ENCODE measurements at places on chromosomes 12 and 14.
A peak's percentile ranks its signal among the peaks of the same experiment; 100 is the strongest.

DNA sequence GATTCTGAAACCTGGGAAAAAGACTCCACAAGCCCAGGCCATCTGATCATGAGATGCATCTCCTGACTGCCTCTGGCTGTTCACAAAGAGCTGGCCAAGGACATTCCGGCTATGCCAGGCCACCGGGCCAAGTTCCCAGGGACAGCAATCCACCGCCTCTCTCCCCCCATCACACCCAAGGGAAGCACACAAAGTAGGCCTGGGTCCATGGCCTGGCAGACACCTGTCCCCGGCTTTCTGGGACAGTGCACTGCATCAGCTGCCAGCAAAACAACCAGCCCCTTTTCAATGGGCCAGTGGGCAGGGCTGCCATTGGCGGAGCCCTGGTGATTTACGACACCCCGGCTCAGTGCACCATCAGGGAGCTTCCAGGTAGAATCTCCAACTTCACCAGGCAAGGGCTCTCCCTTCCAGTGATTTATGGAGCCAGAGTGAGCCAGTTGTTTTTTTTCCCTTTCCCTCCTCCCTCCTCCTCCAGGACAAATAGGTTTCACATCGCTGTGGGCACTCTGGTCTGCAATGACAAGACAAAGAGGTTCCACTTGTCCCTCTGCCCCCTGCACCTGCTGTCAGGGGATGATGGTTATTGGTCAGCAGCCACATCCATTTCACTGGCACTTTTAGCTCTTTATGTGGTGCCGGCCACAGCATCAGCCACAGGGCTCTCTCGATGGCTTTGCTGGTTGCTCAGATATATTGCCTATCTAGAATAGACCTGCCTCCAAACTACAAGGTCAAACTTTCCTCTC, 149.6 kb downstream of the SLC38A6 start:
- DNase-seq, result no peak

GRCh38 chr14:52950898-52951680, at the start of gene FERMT2:
FERMT2 (minus strand) TSS chr14:52951050; CDS start chr14:52950568, 482 bp downstream.
- peak; percentile 77 for DNase-seq

DNA sequence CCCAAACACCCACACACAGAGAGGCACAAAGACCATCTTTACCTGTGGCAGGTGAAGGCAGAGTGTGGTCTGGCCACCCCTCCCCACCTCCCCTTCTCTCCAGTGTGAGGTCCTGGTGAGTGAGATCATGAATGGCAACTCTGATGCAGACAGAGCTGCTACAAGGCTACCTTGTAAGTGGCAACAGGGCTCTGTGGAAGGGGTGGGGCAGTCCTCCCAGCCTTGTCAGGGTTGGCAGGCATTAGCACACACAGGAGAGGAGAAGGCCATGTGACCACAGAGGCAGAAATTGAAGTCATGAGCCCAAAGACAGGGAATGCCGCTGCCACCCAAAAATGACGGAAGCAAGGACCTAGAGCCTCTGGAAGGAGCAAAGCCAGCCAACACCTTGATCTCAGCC, 30.7 kb downstream of the VWF start:
- DNase-seq, result no peak

- DNase-seq, result no peak
Measured at GRCh38 chr14:94486883-94487282, 10.9 kb upstream of the SERPINA9 start.

DNA sequence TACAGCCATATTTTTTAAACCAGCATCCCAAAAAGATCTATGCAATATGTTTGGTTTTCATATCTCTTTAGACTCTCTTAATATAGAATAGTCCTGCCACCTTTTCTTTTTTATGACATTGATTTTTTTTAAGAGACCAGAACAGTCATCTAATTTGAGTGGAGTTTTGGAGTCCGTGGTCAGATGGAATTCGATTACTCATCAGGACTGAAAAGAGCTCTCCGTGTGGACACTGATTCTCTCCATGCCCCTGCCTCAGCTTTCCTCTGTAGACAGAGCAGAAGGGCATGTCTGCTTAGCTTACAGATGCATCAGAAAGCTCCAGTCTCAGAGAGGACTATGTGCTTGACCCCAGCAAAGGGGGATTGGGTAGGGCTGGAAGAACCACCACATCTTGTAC, 27.8 kb downstream of the SMCO2 start:
- peak; percentile 90 for DNase-seq

DNA sequence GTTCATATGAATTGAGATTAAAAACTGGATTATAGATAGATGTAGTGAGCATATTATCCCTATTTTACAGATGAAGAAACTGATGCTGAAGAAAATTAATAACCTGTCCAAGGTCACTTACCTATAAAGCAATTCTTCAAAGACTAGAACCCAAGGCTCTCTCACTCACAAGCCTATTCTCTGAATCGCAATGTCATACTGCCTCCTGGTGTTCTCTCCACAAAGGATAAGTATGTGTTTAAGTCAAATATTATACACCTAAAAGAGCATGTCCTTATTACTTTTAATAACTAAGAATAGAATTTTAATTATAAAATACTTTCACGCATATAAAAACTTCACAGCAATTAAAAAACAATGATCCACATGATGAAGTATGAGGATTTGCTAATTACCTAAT, 721.3 kb upstream of the USP15 start:
- peak; percentile 0 for DNase-seq

DNA sequence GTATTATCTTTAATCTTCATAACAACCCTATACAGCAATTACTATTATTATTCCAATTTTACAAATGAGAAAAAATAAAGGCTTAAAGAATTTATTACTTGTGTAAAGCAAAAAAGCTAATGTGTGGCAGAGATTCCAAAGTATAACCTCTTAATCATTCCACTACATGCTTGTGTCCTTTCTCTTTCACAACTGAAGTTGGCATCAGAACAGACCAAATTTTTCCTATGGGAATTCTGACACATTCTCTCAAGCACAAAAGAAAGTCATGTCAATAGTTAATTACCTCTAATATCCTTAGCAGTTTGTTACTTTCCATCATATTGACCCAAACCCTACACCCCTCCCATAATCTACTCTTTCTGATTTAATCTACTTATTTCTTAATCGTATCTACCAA, 86.7 kb downstream of the BCL2L14 start:
- peak; percentile 53 for DNase-seq

- DNase-seq, result no peak
Measured at GRCh38 chr14:48378541-48378940, 703.1 kb upstream of the MDGA2 start.

DNA sequence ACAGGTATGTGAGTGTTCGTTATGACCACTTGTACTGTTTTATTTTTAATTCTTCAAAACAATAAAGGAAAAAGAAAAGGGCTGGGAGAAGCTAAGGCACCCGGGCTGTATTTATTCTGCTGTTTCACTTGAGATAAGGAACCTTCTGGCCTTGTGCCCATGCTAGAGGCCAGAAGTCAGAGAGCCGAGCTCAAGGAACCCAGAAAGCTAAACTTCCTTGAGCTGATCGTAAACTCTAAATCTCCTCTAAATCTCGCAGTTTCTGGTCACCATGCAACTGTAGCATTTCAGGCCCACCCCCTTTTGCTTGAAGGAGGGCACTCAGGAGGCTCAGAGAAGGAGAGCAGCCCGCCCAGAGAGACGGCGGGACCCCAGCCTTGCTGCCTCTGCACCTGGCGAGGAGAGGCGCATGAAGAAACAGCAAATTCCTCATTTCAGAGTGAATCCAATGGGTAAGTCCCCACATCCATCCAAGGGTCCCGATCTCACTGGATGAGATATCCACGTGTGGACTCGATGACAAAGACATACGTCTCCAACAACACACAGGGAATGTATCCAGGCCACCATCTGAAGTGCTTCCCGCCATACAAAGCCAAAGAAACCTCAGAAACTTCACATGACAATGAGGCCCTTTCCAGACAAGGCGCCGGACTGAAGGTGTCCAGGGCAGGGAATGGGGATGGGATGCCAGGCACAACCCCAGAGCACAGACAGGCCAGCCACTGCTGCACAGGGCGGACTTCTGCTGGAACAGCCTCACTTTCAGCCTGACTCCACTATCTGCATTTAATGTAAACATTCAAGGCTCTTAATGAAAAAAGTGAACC, 14.6 kb downstream of the CCDC88C start:
- no peak for DNase-seq

DNA sequence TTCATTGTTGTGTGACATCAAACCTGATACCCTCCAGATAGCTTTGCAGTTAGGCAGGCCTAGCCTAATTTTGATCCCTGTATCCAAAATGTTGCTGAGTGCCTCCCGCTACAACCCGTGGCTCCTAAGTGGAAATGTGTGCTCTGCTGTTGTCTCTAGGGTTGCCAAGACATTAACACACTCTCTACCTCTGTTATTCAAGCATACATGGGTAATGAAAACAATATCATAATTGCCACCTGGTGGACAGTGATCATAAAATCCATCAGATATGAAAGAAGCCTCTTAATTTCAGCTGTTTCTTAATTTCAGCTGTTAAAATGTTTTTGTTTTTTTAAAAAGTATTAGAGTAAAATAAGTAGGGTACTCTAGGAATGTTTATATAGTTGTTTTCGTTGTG, 93.5 kb downstream of the PLEKHA5 start:
- DNase-seq, result peak; percentile 55

DNA sequence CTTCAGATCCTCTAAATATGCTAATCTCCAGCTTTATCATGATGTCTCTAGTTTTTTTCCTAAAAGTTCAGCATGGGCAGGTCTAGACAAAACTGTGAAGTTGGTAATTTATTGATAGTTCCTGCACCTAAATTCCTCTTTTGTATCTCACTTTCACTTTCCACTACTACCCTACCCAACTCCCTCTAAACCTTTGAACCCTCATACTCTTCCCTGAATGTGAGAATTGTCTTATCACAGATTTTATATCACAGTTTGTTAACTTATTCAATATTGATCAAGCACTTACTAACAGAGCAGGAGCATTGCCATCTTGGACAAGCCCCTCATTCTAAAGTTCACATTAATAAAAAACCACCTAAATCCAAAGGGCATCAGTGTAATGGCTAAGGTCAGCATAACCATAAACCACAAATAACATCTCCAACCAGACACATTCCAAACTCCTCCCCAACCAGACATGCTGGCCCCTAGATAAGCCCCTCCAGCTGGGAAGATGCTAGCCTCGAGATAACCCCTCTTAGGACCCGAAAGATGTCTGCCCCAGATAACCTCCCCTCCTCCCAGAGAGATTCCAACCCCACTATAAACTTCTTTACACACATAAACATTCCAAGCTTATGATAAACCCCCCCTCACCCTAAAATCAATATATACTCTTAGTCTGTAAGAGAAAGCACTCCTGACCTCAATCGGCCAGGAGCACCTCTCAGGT, 78.7 kb downstream of the FSCB start:
- DNase-seq, result no peak

DNA sequence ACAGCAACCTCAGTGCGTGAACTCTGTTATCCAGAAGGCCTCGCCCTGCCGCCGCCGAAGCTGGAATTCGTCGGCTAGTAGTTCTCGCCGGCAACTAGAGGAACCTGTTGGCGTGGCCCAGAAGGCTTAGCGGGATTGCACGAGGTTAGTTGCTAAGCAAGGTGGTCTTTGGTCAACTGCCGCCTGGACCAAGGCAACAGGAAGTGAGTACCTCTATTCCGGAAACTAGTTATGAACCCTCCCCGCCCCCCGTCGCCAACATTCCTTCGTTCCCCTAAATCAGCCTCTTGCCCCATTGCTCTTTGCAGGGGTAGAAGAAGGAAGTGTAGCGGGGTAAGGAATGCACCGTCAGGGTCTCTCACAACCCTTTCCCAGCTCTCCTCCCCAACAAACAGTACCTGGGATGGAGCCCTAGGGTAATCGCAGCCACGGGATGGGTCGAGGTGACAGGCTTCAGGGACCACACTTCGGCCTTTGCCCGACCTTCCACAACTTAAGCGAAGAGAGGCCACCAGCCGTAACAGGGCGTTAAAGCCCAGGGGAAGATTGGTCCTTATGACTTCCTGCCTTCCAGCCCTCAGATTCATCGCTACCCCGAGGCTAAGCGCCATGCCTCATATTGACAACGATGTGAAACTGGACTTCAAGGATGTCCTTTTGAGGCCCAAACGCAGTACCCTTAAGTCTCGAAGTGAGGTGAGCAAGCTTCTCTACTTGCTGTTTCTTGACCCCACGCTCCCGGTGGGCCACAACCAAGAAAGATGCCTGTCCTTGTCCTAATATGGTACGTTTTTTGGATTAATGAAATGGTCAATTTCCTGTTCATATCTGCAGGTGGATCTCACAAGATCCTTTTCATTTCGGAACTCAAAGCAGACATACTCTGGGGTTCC, at the start of gene GMPR2:
TSS of gene GMPR2 (plus strand) at position 285 of the 893 bp plus-strand sequence. CDS start at position 610, 325 bp downstream.
- DNase-seq, result peak; percentile 7

DNA sequence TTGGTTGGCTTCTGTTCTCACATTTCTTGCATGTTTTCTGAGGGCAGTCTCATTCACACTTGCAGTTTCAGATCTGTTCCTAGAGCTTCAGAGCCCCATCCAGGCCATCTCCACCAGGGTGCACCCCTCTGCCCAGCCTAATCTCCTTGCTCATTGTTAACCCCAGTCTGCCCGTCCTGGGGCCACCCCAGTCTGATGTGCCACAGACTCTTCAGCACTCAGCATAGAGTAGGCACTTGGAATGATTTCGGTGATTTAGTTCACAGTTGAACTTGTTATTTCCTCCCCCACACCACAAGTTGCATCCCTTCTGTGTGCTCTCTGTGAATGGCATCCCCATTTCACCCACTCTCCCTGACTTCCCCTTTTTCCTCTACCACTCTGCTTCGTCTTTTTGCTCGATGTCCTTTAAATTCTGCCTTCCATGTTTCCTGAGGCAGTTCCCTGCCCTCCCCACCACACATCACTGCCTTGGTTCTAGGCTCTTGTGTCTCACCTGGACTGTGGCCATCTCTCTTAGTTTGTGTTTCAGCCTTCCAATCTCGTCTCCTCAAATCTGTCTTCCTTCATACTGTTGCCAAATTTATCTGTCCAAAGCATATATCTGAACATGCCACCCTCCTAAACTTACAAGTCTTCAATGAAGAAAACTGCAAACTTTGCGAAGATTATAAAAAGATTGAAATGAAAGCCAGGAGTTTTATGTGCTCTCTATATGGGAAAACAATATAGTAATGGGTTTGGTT, 41.5 kb downstream of the ANO6 start:
- DNase-seq, result no peak

GRCh38 chr12:7991535-7991934, 41.0 kb upstream of the FOXJ2 start:
- DNase-seq, result no peak

GRCh38 chr14:85607651-85608081, 77.7 kb downstream of the FLRT2 start:
- DNase-seq, result peak; percentile 96

GRCh38 chr12:106769546-106769945, 4.9 kb upstream of the RIC8B start:
- peak; percentile 35 for DNase-seq

- peak; percentile 15 for DNase-seq
Measured at GRCh38 chr12:85951823-85952222, 77.7 kb downstream of the NTS start.
